Hair follicle dermal papilla cell (primary cell): ENCODE measurements at places on chromosomes 13 and 19. TPM values are rescaled to one million over a fixed set of nuclear protein-coding genes. Genes with fewer than 3 reads are reported as not detected.

The SLC1A6 gene
- total RNA-seq = not detected in 2 replicates

The MUC16 gene
- total RNA-seq = not detected in 2 replicates

The PCP2 gene
- total RNA-seq = not detected in 2 replicates

The CYP4F8 gene
- total RNA-seq = not detected in 2 replicates

The ZNF45 gene
- 14.3 and 20.4 TPM in 2 replicates for total RNA-seq
